ENCODE measurements at places on chromosomes 13 and 19. TPM values are rescaled to one million over a fixed set of nuclear protein-coding genes. Genes with fewer than 3 reads are reported as not detected.

DNA sequence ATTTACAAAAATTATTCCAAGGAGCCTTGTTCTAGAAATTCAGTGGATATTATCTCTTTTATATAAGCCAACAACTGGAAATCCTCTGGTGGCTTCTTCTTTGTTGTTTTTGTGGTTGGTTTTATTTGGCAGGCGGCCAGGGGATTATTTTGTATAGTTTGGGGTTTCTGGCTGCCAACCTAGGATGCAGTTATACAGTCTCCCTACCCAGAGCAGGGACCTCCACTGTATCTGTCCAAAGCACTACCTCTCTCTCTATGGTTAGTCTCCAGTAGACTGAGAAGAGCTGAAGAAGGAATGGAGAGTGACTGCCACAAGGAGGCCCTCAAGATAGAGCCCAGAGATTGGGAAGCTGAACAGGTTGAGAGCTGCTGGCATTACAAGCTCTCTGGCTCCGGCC, 80.2 kb downstream of the ZAR1L start:
- no peak for DNase-seq

Gene CEBPA
- total RNA-seq: 0.12 TPM

Gene SLITRK6
- 1.4 TPM for total RNA-seq

GRCh38 chr13:99863789-99864626, 107.6 kb downstream of the ZIC5 start:
- no peak for DNase-seq

DNA sequence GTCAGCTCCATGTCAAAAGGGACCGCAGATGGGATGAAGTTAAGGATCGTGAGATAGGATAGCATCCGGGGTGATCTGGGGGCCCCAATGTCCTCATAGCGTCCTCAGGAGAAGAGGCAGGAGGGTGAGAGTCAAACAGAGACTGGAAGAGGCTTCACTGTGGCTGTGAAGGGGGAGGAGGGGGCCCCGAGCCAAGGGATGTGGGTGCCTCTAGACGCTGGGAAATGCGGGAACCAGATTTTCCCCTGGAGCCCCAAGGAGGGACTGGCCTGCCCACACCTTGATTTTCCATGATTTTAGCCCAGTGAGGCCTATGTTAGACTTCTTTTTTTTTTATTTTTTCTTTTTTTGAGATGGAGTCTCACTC, 61.2 kb downstream of the GNG7 start:
- DNase-seq: no peak

Gene FGF22
- 0.13 TPM for total RNA-seq

DNA sequence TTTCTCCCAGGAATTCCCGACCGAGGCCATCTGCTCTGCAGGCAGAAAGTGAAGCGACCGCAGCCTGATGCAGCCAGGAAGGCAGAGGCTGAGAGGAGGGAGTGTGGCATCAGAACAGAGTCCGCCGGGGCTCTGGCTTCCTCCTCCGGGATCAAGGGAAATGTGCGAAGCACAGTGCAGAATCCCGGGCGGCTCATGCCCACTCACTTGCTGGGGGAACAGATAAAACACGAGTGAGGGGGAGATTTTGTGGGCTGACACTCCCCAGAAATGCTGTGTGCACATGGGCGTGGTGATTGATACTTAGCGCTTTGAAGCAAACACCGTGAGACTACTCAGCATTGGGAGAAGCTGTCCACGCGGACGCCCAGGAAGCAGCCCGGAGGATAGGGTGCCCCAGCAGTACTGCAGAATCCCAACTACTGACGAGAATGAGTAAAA, 75.3 kb upstream of the POMP start:
- no peak for DNase-seq

Gene ASF1B
- total RNA-seq: 19.8 TPM

DNA sequence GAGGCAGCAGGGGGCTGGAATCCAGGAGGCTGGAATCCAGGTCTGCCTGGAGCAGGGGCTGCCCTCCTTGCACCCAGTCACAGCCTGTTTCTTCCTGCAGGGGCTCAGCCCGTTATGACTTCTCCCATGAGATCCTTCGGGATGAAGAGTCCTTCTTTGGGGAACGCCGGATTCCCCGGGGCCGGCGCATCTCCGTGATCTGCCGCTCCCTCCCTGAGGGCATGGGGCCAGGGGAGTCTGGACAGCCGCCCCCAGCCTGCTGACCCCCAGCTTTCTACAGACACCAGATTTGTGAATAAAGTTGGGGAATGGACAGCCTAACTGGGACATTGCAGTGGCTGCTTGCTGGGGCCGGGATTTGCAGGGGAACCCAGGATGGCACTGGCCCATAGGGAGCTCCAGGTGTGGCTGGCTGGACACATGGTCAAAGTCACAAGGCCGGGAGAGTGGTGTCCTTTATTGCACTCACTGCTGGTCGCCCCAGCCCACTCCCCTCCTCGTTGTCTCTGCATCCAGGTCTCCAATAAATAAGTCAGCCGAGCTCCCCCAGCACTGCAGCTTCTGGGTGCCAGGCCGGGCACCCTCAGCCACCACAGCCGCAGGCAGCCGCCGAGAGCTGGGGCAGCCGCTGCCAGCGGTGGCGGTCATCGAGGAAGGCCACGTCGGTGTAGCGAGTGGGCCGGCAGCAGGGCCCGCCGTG, 872 bp downstream of the PSPN start:
- DNase-seq: no peak

- peak; percentile 65 for DNase-seq
Observed at GRCh38 chr19:18776288-18776594, 14.9 kb downstream of the COMP start.

DNA sequence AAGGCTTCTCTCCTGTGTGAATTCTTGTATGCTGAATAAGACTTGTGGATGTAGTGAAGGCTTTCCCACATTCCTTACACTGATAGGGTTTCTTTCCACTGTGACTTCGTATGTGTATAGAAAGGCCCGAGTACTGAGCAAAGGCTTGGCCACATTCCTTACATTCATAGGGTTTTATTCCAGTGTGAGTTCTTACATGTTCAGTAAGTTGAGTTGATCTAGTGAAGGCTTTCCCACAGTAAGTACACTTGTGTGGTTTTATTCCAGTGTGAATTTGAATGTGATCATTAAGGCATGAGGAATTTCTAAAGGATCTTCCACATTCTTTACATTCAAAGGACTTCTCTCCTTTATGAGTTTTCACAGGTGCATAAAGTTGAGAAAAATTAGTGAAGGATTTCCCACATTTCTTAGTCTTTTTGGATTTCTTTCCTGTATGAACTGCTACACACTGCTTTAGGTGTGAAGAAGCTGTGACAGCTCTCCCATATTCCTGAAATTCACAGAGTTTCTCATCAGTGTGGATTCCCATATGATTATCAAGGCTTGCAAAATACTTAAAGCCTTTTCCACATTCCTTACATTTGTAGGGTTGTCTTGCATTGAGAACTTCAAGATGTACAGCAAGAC, 10.4 kb downstream of the ZNF561 start:
- DNase-seq: no peak

DNA sequence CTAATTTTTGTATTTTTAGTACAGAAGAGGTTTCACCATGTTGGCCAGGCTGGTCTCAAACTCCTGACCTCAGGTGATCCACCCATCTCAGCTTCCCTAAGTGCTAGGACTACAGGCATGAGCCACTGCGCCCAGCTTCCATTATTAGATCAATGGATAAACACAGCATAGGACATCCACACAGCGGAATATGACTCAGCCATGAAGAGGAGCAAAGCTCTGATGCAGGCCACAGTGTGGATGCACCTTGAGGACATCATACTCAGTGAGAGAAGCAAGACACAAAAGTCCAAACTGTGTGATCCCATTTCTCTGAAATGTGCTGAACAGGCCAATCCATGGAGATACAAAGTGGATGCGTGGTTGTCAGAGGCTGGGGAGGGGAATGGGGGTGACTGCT, 4.9 kb upstream of the ZBTB7A start:
- no peak for DNase-seq

GRCh38 chr13:79070343-79070974, 335.6 kb downstream of the RBM26 start:
- no peak for DNase-seq

Gene PSG7
- 0.26 TPM for total RNA-seq

Measured in HFFc6 (cell line).